Temporal lobe (tissue), 4 donors: ENCODE measurements at places on chromosomes 1 and 21. TPM values are rescaled to one million over a fixed set of nuclear protein-coding genes. Genes with fewer than 3 reads are reported as not detected.

The PCBP3 gene
- 2.7 TPM for total RNA-seq

The OR2T29 gene
- not detected for total RNA-seq

The DR1 gene
- total RNA-seq, result 25.6 TPM

The CFHR3 gene
- not detected for total RNA-seq

The C1orf141 gene
- total RNA-seq, result 0.25 TPM

The PTGFR gene
- 4.9 TPM for total RNA-seq

The DDAH1 gene
- total RNA-seq, result 59.5 TPM

The ZMYND12 gene
- total RNA-seq, result 0.25 TPM

The IL12RB2 gene
- total RNA-seq, result 5.7 TPM

The AMY1B gene
- not detected for total RNA-seq

The TP73 gene
- 0.25 TPM for total RNA-seq

The RGSL1 gene
- total RNA-seq, result not detected

The TAL1 gene
- 2.7 TPM for total RNA-seq

The RXRG gene
- total RNA-seq, result 7.1 TPM

The GIPC2 gene
- total RNA-seq, result 0.25 TPM

The ZNF695 gene
- total RNA-seq, result 6.9 TPM

The CHAF1B gene
- total RNA-seq, result 2.0 TPM

The ADAM30 gene
- not detected for total RNA-seq

The OR14A16 gene
- not detected for total RNA-seq

The NBPF9 gene
- total RNA-seq, result 13.0 TPM

The KIF21B gene
- 178 TPM for total RNA-seq

The OR2L2 gene
- under 0.01 TPM for total RNA-seq

The WNT4 gene
- total RNA-seq, result 3.4 TPM

The KIAA0040 gene
- 1.5 TPM for total RNA-seq
